ENCODE measurements at places on chromosomes 1 and 21.

- DNase-seq, result no peak
These were observed 67.6 kb downstream of the GIPC2 start for GRCh38 chr1:78113156-78113916.

GRCh38 chr1:236280438-236281197 is 1.1 kb downstream of the ERO1B start:
- no peak for DNase-seq

DNA sequence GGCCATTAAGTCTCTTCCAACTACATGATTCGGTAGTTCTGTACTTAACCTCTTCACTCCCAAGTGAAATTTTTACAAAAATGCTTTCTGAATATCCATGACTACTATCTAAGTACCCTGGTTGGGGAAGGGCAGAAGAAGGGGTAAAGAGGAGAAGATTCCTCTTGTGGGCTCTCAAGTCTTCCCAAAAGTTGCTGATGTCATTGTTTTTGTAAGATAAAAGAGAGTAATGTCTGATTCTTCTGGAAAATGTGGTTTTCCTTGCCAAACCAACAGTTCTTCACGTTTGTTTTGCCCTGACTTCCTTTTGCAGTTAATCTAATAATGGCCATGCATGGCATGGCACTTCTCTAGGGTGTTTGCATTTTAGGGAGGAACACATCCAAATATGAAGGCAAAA is 34.7 kb upstream of the AK4 start:
- no peak for DNase-seq

GRCh38 chr1:14120895-14121294 is 420.9 kb downstream of the PRDM2 start:
- DNase-seq, result no peak

- no peak for DNase-seq
These were observed 92.1 kb downstream of the WDR3 start for GRCh38 chr1:118021668-118022067.

DNA sequence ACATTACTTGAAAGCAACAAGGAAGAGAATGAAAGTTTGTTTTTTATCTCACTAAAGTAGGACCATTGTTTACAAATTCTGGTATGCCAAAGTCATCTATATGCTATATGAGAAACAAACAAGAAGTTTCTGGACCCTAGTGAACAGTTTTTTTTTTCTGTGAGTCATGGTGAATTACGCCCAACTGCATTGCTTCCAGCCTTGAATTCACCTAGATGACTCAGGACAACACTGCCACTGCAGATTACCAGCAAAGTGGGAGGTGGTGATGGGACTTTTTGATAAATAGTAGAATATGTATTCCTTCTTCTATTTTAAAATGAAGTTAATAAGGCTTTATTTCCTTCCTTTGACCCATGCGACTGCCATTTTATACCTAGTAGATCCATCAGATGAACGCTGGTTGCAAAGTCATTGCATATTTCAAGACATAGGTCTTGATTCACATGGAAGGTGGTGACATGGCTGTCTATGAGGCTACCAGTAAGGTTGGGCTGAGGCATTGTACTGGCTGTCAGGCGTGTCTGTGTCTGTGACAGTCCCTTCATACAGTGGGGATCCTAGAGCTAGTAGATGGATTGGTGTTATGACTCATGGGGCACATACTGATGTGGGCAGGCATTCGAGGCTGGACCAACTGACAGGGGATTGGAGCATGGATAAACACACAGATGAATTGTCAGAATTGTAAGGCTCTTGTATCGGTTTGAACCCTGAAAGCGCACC is 49.1 kb upstream of the APOBEC4 start:
- no peak for DNase-seq

DNA sequence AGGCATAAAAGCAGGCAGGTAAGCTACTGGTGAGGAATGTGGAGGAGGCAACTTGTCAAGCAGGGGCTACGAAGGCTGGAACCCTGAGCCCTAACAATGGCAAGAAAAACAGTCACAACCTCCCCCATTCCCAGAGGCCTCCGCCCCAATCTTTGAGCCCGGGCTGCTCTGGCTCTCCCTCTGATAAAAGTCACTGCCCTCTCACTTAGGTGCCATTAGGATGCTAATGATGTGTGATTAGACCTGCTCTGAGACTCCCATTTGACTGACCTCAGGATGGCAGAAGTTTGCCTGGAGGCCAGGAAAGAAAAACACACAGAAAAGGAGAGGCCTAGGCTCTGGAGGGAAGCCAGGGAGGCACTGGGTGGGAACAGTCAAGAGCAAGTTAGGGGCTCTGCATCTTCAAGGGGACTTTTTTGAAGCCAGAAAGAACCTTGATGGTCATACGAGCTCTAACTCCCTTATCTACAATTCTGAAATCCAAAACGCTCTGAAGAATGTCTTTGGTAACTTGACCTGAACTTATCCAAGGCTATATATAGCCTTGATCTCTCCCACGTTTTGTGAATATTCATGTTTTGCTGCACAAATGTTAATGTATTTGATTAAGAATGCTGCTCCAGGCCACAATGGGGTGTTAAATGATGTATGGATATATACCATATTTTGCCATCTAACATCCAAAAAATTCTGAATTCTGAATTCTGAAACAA is 98.9 kb downstream of the TRABD2B start:
- DNase-seq, result no peak

DNA sequence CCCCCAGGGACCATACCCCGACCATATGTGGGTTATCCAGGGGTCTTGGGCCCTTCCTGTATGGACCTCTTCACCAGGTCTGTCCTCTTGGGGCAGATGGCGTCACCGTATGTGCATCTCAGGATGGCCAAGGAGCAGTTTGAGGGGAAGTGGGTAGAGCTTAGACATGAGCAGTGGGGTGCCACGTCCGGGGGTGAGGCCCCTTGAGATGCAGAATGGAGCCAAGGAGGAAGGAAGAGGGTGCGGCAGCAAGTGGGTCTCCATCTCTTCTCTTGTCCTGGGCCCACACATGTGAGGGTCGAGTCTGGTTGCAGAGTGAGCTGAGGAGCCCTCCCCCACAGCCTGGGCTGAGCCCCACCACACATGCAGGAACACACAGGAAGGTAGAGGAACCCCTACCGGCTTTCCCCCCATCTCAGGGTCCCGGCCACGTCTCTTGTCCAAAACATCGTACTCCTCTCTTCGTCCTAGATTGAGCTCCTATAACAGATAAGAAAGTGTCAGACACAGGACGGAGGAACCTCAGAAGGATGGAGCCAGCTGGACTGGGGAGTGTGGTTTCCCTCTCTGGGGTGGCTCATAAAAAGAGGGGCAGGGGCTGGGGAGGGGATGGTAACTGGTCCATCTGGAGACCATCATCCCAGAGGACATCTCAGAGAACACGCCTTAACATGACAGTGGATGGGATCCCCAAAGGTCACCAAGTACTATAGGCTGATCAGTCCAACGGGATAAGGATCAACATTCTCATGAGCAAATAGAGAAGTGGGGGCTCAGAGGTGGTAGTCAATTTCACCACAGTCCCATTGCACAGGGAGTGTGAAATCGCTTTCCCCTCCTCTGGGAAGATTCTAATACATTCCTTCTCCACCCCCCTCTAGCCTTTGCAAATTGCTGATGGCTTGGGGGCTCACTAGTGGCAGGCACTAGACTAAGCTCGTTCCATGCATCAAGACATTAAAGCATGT is 79.9 kb downstream of the CD247 start:
- DNase-seq, result no peak

DNA sequence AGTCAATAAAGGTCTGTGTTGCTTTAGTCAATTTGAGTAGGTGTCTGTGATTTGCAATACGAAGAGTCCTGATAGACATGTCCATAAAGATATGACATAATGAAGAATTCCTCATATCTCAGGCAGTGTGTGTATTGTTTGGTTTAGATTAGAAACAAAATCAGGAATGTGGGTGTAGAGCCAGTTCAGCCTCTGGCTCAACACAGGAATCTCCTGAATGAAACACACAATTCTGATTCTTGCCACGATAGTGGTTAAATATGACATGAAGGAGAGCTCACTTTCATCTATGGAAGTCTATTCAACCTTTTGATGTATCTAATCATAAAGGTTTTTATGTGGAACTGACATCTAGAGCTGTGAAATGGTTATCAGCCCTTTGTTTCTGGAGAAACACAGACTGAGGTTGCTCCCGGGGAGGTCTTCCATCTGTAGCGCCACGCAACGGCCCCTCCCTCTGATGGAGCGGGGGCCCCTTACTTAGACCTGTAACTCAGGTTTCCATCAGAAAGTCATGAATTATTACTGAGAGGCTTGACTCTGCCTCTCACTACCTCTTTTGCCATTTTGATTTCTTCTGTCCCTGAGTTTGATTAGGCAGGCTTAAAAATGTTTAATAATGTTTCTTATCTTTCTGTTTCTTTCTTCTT is 19.5 kb downstream of the TSPAN2 start:
- DNase-seq, result no peak

DNA sequence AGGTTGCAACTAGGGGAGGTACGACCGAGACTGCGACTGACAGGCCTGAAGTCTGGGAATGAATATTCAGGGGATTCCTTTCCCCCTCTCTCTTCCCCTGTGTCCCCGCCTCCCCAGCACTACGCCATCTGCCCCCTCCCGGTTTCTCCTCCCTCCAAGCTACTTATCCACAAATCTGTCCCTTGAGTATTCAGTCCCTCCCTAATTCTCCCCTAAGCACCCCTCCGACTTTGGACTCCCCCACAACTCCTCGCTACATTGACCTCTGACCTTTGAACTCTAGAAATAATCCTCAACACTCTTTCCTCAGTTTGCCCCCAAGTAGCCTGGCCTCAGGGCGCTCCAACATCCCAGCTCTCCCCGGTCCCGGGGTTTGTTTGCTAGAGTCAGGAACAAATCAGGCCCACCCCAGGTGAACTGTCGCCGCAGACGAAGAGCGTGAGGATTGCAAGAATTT is 393 bp downstream of the LYSMD1 start:
- peak; percentile 78 for DNase-seq

DNA sequence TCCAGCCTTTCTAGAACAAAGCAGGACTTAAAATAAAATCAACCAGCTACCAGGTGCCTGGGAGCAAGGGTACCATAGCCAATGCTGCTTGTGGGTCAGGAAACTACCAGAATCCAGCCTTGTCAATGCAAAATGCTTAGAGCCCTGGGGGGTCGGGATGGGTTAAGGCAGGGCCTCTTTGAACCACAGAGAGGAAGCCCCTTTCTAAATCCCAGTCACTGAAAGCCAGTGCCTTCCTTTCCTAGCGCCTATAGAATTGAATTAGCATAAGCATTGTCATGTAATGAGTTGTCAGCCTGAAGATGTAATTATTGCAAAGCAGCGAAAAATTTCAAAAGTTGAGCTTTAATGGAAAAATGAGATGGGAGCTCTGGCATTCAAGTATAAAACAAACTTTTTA is 176.6 kb upstream of the DAB1 start:
- DNase-seq, result no peak

- no peak for DNase-seq
These were observed 97.8 kb upstream of the ZC3H11B start for GRCh38 chr1:219710529-219711194.

DNA sequence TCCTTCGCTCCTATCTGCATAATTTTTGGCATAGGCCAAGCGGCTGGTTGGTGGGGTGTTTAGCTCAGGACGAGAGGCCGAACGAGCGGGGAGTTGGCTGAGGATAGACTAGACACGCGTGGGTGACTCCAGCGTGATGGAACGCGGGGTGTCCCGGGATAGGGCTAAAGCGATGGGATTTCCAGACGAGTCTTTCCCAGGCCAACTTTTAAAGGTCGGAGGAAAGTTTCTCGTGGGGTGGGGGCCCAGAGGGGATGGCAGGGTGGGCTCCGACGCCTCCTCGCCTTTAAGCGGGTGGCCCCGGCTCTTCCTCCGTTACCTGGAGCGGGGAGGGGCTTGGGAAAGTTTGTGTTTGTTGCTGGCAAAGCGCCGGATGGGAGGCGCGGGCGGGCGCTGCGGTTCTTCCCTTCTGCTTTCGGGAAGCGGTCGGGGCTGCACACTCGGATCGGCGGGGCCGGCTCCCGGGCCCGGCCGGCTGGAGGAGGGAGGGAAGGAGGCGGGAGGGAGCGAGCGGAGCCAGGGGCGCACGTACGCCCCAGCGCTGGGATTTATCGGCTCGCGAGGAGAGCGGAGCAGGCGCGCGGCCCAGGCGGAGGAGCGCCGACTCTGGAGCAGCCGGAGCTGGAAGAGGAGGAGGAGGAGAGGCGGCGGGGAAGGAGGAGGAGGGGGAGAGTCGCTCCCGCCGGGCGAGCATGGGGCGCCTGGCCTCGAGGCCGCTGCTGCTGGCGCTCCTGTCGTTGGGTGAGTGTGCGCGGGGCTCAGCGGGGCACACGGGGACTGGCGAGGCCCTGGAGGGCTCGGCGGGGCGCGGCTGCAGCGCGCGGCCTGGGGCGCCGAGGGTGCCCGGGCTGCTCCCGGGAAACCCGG is at the start of gene PTGFRN:
Gene PTGFRN, plus strand, starts transcription at position 405 of the 867 bp plus-strand sequence. Its CDS starts 288 bp downstream, at position 693.
- no peak for DNase-seq

DNA sequence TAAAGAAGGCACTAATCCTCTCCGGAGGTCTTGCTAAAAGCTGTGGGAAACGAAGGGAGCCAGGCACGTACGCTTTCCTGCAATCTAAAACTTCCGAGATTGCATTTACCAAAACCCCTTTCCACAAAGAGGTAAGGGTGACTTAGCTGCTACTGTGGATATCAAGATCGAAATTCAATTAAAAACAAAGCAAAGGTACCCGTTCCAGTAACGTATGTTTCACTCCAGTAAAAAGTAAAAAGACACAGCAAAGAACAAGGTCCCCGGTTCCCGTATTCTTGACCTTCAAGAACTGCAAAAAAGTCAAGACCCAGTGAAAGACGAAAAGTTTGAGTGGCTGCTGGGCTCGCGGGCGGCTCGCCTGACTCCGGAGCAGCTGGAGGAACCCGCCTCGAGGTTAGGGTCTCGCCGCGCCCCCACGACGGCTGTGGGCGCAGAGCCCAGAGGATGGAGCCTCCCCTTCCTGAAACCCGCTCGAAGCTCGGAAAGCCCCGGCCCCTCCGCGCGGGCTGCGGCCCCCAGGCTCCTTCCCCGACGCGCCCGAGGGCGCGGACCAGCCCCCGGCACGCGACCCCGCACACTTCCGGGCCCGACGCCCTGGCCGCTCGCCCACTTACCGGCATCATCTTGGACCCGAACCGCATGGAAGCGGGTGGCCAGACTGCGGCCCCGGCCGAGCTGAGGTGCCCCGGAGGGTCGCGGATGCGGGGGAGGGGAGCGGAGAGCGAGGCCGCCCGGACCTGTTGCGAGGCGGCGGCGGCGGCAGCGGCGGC is 524 bp downstream of the TP53BP2 start:
- DNase-seq, result peak; percentile 9

DNA sequence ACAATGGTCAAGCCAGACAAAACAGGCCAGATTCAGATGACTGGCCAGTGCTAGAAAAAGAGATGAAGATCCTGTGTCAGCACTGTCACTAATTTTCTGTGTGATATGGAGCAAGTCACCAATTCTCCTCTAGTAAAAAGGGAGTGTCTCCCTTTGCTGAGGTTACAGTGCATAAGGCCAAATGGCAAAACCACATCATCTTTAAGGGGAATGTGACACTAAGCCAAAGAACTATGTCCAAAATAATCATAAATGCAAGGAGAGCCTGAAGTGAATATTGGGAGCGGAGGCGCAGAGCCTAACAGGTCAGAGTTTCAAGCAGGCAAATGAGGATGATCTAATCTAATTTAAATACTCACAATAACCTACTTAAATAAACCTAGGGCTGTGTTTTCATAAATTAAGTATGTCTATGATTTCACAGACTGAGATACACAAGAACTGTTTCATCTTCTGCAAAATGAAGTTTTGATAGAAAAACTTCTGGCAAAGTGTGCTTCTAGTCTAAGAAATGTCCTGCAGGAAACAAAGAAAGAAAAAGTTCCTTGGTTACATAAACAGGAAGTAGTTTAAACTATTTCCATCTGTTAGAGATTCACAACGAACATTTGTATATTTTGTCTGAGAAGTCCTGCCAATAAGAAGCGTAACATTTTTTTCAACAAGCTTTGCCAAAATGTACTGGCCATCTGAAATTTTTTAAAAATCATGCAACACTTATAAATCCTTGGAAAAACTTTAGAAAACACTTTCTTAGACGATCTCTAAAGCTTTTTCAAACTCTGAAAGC is 290.2 kb downstream of the LRRC40 start:
- no peak for DNase-seq
